ENCODE measurements at places on chromosomes 11 and 22.

GRCh38 chr11:118201966-118202365, 22.8 kb downstream of the JAML start:
- no peak for DNase-seq

GRCh38 chr11:19252394-19253152, 11.8 kb upstream of the E2F8 start:
- no peak for DNase-seq

GRCh38 chr11:13094930-13095687, 86.0 kb downstream of the RASSF10 start:
- DNase-seq: no peak

DNA sequence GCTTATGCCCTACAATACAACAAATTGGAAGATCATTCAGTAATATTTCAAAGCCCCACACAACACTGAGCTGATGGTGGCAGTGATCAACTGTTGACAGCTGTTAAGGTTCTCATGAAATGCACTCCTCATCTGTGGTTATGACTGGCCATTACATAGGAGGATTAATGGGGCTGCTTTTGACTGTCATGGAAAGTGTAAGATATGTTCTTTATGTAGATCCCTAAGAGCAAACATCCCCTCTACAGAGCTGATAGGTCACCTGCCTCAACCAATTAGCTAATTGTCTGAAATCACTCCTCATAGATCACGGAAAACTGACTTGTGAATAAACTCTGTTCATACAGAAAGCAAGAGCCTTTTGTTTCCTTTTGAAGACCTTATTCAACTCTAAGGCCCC, 78.1 kb downstream of the GAB2 start:
- DNase-seq: no peak

GRCh38 chr11:132254906-132255305, 884.5 kb downstream of the NTM start:
- no peak for DNase-seq

DNA sequence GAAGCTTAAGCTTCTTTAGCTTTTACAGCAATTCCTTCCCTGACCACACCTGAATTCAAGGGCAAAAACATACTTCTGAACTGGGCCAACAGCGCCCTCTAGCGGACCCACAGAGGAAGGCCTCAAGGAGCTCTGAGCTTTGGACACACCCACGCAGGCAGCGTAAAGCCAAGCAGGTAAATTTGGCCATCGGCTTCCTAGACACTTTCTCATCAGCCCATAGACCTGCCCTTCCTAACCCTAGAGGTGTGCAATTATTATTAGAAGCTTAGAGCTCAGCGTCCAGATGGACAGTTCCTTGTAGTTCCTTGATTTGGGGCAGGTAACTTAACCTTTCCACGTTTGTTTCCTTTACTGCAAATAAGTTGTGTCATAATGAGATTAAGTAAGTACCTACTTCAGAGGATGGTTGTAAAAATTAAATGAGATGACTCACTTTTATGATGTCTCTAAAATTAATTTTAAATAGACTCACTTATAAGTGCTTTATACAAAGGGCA, 25.7 kb upstream of the HMGXB4 start:
- DNase-seq: no peak

DNA sequence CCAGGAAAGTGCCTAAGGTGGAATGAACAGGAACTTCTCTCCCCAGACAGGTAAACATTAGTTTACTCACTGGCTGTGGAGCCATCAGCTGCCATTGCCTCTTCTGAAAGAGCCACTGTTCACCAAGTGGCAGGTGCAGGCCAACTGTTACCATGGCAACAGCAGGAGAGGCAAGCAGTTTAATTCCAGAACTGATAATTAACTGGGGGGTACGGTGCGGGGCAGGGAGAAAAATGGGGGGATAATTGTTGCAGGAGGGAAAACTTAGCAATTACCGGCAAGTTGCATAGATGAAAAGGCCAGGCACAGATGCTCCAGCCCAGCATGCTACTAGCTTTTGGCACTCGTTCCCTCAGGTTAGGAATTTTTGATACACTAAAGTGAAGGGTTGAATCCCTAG, 85.1 kb downstream of the TRIM44 start:
- DNase-seq: no peak

- DNase-seq: no peak
These were observed 3.1 kb downstream of the IFITM1 start for GRCh38 chr11:316891-317301.

- DNase-seq: no peak
These were observed 3.7 kb downstream of the SHANK2 start for GRCh38 chr11:71248656-71249055.
